Caco-2 (cell line): ENCODE measurements at places on chromosomes 6 and 20.

DNA sequence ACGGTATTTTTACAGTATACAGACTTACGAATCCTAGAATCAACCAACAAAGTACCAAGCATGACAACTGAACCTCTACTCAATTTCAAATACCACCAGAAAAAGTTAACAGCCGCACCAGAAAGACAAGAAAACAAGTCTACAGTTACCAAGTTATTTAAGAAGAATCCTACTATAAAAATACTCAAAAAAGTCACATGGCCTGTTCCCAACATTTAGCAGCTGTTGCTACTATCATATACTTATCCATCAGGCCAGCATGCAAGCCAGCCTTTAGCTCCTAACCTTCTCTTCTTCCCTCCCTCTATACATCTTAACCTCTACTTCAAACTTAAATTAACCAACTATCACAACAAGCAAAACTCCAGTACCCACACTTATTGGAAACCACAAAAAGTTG is 1.9 kb downstream of the SYNCRIP start:
- no peak for DNase-seq

- no peak for DNase-seq
These were observed 416 bp downstream of the PTPRK start for GRCh38 chr6:128519931-128520435.

- DNase-seq = peak; percentile 65
These were observed 5.8 kb upstream of the KIAA0408 start for GRCh38 chr6:127464881-127465459.

DNA sequence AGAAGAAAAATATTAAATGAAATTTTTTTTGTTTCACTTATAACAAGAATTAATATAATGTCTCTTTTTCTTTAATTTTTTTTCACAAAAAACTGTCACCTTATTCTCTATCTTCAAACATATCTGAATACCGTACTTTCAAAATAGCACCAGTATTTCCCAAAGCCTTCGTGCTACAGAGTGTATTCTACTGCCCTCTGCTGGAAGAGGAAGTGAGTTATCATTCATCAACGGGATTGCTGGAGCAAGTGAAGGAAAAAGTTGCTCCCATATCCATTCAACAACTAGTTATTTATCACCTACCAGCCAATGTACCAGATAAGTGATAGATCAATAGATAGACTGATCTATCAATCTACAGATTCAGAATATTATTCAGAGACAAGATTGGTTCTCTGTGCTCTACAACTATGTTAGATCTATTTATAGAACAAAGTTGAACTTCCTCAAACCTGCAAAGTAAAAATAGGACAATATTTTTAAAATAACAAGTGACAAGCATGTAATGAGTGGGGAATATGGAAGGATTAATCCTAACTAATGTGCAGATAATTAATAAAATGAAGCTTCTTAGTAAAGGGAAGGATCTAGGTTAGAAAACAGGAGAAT is 26.7 kb upstream of the TFAP2B start:
- no peak for DNase-seq

DNA sequence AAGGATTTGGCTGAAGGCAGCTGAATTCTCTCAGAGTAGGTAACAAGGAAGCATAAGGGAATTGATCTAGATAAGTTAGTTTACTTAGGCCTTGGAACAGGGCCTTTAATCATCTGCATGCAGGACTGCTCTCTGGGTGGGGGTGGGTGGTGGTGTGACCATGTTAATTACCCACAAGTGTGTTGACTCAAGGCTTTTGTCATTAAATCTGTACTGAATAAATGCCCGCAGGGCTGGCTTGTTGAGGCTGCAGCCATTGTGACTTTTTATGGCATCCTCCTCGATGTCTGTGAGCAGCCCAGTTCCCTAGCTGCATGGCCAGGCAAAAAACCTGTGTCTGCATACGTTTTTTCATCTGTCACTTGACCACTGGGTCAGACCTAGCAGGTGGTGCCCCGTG is 63.5 kb upstream of the ASCC3 start:
- no peak for DNase-seq

DNA sequence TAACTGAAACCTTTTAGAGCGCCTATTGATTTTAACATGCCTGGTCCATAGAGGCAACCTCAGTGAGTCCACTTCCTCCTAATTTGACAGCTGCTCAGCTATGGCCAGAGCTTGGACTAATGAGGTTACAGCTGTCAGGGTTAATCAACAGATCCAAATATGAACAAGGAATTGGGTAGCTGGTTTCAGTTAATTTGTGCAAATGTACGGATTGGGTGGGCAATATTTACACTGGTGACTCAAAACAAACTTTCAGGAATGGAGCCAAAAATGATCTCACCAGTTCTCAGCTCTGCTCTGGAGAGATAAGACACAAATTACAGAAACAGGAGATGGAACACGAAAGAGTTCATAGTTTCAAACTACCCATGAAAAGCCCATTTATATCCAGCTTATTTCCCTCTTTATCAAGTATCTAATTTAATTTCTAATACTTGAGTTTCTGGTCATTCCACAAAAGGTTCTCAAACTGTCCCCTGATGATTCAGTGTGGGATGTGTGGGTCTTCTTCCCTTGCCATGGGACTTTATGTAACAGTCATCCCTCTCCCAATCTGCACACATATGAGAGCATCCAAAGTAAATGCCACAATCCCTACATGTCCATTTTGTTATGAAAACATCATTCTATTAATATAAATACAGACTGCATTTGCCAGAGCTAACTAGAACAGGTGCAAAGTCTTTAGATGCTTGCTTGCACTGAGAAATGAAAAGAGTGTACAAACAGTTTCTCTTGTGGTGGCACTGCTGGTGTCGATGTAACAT is 149.9 kb downstream of the RPS12 start:
- DNase-seq = no peak

DNA sequence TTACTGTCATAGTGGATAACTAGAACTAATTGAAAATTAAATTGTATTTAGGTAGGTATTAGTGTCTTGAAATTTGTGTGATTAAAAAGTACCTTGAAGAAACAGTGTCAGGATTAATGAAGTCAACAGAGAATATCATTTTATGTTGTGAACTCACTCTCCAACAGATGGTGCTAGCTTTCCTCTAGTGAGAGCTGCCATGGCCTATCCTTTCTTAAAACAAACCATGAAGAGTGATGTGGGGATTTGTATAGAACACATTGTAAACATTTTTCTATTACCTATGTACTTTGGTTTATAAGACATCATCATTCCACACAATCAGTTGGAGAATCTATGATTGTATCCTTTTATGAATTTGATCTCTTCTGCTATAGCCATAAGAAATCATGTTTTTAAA is 4.8 kb upstream of the SRSF12 start:
- peak; percentile 45 for DNase-seq

DNA sequence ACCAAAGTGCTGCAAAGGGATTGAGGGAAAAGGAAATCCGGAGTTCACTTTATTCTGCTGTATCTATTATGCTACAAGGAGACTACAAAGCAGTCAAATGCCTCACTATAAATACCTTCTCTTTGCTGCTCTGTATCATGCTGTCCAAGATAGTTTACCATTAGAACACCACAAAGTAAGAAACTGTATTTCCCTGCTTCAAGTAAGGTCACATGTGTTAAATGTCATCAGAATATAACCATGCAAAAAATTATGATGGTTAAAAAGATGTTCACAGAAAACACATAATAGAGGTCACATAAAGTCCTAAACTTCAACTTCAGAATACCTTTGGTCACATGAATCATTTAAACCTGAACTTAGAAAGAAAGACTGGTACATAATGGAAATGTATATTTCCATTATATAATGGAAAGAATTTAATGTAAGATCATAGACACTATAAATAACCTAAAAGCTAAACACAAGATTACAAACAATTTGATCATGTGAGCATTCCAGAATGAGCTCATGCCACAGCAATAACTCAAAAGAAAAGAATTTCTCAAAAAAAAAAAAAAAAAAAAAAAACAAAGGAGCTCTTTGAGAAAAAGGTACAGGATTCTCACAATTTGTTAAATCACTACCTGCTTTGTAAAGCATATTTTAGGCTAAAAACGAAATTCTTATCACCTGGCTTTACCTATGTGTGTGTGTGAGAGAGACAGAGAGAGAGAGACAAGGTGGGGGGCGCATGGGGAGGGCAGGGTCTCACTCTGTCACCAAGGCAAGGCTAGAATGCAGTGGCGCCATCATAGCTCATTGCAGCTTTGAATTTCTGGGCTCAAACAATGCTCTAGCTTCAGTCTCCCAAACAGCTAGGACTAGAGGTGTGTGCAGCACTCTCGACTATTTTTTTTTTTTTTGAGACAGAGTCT is 58.7 kb downstream of the KIF13A start:
- DNase-seq = no peak

DNA sequence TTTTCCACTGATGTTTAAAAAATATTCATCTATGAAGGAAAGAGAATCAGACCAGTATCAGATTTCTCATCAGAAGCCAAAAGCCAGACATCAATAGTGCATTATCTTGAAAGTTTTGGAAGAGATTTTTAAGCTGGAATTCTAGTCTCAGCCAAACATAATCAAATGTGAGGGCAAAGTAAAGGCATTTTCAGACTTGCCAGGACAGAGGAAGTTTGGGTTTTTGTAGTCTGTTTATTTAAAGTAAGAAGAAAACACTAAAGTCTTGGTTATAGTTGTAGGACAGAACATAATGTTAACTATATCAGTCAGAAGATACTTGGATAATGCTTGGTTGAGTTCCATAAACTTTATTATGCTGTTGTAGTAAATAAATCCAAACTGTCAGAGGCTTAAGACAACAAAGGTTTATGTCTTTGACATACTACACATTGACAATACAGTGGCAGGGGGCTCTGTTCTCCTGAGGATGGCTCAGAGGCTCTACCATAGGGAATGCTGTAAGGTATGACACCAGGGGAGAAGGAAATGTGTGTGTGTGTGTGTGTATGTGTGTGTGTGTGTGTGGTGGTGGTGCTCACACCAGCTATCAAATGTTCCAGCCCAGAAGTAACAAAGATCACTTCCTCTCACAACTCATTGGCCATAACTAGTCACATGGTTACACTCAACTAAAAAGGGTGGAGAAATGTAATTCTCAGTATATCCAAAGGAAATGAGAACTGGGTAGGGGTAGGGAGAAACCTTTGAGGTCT is 26.7 kb upstream of the YWHAB start:
- peak; percentile 82 for DNase-seq

DNA sequence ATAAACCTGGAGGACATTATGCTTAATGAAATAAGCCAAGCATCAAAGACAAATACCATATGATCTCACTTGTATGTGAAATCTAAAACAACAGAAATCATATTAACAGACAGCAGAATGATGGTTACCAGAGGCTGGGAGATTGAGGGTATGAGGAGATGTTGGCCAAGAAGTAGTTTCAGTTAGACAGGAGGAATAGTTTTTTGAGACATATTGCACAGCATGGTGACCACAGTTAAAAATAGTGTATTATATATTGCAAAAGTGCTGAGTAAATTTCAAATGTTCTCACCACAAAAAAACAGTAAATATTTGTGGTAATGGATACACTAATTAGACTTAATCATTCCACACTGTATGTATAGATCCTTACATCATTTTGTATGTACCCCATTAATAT is 1.8 kb downstream of the GABRR1 start:
- DNase-seq = no peak

DNA sequence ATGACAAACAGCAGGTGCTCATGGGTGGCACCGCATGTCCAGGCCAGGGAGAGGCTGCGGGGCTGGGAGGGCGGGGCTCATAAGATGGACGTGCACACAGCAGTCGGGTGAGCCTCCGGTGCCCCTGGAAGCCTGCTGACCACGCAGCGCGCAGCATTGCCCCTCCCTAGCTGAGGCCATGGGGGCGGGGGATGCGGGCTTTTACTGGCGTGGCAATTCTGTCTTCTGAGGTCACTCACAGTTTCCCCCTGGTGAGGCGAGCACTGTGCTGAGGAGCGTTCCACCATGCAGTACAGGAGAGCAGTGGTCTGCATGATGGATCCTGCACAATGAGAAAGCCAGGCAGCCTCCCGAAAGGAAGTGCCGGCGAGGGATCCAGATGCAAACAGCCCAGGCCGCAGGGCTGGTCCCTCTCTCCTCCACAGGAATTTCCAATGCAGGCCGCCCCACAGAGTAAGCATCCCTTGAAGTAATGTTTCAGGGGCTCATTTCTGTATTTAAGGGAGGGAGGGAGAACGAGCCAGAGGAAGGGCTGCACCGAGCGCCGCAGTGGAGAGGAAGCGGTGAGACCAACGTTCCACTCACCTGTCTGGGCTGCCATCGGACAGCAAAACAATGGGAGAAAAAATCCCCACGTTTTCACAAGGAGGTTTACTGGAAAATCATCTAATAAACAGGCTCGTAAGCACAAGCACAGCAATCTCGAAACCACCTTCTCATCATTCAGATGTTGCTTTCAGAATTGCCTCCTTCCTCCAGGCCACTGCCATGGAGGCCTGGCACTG is 56.0 kb downstream of the IRF4 start:
- DNase-seq = no peak

DNA sequence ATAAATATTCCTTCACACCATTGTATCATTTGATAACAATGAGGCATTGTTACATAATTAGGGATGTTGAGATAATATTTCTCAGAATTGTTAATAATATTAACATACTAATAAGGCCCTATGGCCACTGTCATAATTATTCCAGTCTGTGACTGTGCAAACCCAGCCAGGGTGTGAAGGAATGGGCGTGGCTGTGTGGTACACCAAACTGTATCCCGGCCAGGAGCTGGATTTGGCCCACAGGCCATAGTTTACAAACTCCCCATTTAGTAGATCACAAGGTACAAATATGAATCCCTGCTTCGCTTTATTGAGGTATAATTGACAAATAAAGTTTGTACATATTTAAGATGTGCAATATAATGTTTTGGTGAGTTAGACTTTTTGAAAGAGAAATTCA is 894.7 kb downstream of the C6orf118 start:
- DNase-seq = no peak
